ENCODE measurements at places on chromosomes 11 and 22.

DNA sequence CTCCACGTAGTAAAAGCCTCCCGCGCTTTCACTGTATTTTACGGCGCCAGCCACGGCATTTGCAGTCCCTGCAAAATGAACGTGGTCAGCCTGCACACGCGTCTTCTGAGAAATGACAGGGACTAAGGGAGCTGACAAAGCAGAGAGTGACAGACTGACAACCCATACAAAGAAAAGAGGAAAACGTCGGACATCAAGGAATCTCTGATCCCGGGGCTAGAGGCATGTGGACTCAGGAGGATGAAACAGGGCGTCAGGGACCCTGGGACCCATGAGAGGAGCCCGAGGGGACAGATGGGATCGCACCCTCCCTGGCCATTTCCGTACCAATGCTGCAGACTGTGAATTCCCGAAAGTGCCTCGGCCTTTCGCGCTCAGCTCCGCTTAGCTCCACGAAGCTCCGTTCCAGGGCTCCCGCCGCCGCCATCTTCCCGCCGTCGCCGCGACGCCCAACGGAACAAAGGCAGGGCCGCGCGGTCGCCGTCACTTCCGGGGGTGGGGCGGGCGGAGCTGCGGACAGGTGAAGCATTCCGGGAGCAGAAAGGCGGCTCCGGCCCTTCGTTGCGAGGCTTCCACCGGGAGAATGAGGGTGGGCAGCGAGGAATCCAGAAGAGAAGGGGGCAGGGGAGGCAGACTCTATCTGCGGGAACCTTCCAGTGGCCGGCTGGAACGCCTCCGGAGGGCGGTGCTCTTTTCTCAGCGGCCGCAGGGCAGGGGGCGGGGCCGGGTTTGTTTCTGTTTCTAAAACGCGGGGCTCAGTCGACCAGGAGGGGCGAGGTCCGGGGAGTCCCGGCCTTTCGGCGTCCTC, at the start of gene NUP160:
NUP160 (minus strand) TSS at position 459 of the 808 bp plus-strand sequence; CDS start at position 427, 32 bp downstream.
- DNase-seq, result peak; percentile 40

DNA sequence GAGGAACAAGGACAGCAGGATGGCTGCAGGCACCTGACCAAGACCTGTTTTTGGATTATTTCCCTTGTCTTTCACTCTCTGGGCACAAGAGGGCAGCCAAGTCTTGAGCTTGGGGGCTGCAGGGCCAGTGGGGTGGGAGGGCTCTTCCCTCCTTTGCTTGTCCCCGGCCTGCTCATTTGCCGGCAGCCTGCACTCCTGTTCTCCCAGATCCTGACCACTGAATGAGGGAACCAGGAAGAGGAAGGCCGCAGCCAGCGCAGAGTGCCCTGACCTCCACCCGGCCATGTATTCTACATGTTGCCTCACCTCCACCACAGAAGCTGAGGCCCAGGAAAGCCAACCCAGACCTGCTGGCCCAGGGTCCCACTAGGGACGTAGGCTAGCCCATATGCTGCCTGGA, 15.5 kb upstream of the NNMT start:
- DNase-seq, result peak; percentile 88

- no peak for DNase-seq
These were observed 58.8 kb downstream of the SLN start for GRCh38 chr11:107653076-107653475.

DNA sequence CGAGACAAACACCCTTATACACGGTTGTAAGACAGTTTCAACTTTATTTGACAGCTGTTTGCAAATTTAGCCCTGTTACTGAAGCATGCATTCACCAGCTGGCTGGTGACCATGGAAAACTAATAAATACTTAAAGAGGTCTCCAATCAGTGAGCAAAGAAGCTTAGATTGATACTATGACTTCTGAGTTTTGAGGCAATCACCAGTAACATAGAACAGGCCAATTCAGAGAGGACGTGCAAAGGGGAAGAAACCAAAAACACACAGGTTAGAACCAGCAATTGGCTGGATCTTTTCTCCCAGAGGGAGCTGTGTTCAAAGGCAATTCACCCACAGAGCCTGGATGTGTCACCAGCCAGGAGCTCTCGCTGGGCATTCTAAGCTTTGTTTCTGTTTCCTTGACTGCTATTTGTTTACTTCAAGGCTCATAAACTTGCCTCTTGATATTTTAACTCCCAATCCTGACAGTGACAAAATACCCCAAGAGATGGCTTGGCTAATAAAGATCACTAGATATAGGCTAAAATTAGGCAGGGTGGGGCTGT, 113.6 kb upstream of the MTMR2 start:
- DNase-seq, result peak; percentile 75

- DNase-seq, result no peak
These were observed 25.7 kb upstream of the SEPTIN5 start for GRCh38 chr22:19688301-19689290.

- DNase-seq, result no peak
These were observed 31.1 kb downstream of the FADS3 start for GRCh38 chr11:61860054-61860903.

DNA sequence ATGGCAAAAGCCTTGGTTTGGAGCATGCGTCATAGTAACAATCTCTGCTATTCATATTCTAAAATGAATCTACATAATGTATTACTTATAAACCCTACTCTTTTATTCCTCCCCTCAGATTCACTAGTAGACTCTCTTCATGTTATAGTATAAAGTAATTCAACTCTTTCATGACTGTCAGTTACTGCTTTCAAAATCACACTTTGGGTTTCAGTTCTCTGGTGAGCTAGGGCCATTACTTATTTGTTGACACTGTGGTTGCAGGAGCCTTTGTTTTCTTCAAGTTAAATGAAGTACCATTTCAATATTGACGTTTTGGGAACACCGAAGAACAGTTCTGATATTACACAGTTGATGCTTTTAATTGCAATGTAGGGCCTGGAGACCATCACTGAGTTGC, 378.4 kb downstream of the DDX10 start:
- no peak for DNase-seq
